NCI-H524 treated with DMSO at 0.1 percent for 48 hours (cell line): ENCODE measurements at places on chromosomes 6 and 20.

GRCh38 chr6:36095497-36096391 is 34.6 kb upstream of the MAPK13 start:
- DNase-seq, result no peak

GRCh38 chr6:169427856-169428255 is 174.2 kb upstream of the THBS2 start:
- DNase-seq, result no peak

GRCh38 chr6:137261761-137262160 is 42.6 kb upstream of the IFNGR1 start:
- no peak for DNase-seq

- DNase-seq, result no peak
These were observed 14.1 kb upstream of the EMILIN3 start for GRCh38 chr20:41380551-41381193.

DNA sequence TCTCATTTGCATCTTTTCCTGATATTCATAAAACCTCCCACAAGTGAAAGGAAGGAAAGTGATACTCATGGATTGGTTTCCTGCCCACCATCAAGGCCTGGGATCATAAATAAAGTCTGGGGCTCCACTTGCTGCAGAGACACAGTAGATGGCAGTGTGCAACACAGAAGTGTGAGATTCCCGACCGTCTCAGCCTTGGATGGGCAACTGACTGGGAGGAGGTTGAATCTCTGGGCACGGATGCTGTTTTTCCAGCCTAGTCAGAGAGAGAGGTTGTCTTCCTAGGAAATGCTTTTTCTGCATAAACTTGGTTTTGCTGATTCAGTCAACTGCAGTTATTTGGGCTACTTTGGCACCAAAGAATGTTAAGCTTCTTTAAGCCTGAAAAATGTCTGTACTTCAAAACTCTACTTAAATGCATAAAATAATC is 9.9 kb upstream of the RFPL4B start:
- peak; percentile 5 for DNase-seq

- no peak for DNase-seq
These were observed 4.2 kb downstream of the HACE1 start for GRCh38 chr6:104855507-104855906.

DNA sequence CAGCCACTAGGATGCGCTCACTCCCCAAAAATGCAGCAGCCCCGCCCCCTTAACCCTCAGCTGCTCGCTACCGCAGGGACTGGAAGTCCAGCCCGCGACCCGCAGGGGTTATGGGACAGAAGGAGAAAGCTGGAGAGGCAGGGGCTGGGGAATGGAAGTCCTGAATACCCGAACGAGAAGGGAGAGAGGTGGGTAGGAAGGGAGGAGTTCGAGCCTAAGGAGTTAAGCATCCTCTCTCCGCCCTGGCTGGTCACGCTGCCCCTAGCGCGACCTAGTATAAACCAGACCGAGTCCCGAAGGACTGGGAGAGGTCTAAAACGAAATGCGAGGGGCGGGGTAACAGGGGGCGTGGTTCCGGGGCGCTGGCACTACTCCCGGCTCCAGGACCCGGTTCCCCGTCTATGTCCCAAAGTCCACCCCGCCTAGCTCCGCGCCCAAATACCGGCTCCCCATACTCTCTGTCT is 448 bp upstream of the DDAH2 start:
- DNase-seq, result peak; percentile 35

DNA sequence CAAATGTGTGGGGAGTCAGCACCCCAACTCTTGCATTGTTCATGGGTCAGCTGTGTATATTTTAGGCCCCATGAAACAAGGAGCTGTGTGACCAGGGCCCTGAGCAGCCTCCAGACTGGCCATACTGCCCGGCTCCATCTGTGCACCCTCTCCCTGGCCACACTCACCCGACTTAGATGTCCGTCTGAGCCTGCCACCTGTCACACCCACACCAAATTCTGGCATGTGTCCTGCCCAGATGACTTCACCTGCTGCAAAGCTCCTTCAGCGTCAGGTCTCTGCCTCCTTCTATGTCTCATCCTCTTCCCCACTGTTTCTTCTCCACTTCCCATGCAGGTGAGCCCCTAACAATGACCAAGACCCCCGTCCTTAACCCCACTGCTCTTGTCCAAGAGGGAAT is 88.1 kb upstream of the THBS2 start:
- DNase-seq, result no peak

GRCh38 chr20:35492352-35492751 is 37.0 kb downstream of the CEP250 start:
- DNase-seq, result no peak

DNA sequence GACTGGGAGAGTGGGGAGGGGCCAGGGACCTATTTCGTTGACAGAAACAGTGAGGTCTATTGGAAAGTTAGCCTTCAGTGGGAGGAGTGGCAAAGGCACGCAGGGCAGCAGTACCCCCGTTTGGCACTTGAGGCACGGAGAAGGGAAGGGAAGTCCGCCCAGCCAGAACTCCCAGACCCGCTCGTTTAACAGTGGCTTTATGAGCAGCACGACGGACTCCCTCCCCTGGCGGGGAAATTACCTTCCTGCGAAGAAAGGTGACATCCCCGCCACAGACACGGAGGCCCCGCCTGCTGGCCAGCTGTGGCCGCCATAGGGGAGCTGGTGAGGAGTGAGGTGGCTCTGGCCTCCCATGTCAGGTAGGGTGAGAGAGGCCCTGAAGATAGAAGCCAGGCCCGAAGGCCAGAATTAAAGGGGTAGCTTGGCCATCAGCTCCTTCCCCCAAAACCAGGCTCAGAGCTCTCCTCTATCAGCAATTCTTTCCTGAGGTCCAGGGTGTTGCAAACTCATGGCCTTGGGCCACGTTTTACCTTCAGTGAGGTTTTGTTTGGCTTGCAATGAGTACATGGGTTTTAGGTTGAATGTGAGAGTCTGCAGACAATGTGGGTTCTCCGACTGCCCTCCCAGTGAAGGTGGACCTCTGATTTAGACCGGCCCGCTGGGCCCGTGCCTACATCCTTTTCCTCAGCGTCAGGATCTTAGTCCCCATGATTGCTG is 123.7 kb downstream of the MRPL14 start:
- no peak for DNase-seq

DNA sequence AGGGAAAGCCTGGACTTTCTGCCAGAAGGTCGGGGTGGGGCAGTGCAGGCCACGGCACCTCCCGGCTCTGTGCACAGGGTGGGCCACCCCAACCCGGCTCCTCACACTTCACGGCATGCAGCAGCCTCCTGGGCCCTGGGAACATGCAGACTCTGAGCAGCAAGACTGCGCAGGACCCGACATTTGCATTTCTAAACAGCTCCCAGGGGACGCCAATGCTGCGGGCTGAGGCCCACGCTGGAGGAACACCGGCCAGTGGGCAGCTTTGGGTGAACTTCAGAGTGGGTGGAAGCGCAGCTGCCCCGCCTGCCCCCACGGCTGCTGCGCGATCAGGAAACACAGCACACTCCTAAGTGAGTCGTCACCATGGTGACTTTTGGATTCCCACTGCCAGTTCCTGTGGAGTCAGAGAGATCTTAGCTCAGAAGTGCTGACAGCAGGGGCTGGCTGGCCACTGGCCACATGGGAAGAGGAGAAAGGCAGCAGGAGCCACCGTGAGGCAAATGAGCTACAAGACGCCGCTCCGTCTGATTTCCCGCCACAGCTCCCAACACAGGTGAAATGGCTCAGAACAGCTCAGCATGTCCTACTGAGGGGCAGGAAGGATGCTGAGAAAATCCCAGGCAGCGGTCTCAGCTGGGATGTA is 52.1 kb downstream of the RNASET2 start:
- peak; percentile 73 for DNase-seq

DNA sequence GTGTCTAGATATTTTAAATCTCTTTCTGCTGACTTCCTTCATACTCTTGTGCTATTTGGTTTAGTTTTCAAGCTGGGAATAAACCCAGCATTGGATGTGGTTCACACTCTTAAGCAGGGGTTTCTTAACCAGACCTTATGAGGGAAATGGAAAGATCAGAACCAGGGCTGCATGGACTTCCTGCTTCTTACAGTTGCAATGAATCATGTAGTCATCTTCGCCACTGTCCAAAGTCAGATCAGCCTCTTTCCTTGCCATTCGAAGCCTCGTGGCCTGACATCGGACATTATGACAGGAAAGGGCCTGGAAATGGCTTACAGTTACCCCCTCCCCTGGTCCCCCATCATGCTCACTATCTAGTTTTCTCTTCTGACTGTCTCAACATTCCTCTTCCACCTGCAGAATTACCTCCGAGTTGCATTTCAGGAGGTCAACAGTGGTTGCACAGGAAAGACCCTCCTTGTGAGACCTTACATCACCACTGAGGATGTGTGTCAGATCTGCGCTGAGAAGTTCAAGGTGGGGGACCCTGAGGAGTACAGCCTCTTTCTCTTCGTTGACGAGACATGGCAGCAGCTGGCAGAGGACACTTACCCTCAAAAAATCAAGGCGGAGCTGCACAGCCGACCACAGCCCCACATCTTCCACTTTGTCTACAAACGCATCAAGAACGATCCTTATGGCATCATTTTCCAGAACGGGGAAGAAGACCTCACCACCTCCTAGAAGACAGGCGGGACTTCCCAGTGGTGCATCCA is 16.8 kb upstream of the NAA20 start:
- DNase-seq, result no peak

GRCh38 chr6:138528956-138529355 is 29.7 kb upstream of the NHSL1 start:
- no peak for DNase-seq

GRCh38 chr20:43570496-43570895 is 11.7 kb downstream of the SGK2 start:
- DNase-seq, result no peak

GRCh38 chr6:31143148-31143547 is 4.3 kb upstream of the PSORS1C2 start:
- DNase-seq, result no peak

DNA sequence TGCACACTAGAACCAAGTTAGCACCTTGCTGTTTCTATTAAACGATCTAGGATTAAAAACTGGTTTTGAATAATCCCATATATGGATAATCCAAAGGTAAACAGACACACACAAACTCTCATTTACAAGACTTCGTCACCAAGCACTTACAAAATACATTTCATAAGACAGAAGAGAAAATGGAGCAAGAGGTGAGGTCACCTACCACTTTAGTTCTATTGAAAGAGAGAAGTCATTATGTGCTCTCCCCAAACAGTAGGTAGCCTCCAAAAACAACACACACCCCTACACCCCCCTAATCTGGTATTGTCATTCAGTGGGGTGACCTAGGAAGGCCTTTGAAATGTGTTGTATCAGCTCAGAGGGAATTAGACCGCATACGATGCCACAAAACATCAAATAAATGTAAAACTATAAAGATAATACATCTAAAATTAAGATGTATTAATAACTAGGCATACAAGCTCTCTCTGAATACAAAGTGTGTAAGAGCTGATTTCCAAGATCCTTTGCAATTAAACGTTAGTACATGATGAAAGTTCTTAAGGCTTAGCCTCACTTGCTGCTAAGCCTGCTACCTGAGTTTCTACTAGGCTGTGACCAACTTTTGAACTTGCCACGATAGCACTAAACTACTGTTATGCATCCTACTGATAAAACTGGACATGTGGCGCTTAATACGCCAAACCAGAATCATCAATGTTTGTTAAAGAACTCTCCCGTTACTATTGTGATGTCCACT is 1.6 kb downstream of the SRPK1 start:
- DNase-seq, result no peak

DNA sequence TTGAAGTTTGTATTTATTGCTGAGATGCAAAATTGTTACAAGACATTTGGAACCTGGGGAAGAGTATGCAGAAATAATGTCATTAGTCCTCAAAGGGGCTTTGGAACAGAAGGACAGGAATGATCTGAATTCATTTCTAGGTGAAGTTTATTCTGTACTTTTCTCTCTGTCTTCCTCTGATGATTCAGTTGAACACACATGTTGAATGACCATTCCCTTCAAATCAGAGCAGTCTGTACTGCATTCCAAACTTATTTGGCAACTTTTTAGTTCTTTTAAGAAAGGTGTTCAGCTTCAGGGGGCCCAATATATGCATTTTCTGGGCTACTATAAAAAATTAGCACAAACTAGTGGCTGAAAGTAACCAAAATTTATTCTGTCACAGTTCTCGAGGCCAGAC is 213.9 kb upstream of the LAMP5 start:
- no peak for DNase-seq

- no peak for DNase-seq
These were observed 196.1 kb downstream of the LRFN2 start for GRCh38 chr6:40391086-40391485.

- no peak for DNase-seq
These were observed 302.8 kb upstream of the RNF217 start for GRCh38 chr6:124659427-124659826.

DNA sequence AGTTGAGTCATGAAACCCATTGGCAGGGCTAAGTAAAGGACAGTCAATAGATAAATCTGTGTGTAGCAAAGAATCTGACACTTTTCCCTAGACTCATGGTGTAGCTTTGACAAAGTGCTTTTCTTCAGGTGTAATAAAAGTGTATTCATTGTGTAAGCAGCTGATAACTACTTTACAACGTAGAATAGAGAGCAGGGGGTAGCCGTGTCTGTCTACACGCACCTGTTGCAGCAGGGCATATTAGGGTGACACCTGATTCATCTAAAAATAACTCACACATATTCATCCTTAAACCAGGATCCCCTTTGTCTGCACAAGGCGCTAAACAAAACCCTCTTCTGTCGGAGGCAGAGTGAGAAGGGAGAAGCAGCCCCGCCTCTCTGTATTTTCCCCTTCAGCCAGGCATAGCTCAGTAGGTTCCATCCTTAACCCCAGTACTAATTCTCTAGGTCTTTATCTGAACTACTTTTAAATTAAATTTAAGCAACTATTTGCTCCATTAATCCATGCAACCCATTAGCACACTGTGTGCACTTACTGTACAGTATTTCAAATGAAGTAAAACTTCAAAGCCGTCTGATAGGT is 306.7 kb upstream of the SASH1 start:
- no peak for DNase-seq

DNA sequence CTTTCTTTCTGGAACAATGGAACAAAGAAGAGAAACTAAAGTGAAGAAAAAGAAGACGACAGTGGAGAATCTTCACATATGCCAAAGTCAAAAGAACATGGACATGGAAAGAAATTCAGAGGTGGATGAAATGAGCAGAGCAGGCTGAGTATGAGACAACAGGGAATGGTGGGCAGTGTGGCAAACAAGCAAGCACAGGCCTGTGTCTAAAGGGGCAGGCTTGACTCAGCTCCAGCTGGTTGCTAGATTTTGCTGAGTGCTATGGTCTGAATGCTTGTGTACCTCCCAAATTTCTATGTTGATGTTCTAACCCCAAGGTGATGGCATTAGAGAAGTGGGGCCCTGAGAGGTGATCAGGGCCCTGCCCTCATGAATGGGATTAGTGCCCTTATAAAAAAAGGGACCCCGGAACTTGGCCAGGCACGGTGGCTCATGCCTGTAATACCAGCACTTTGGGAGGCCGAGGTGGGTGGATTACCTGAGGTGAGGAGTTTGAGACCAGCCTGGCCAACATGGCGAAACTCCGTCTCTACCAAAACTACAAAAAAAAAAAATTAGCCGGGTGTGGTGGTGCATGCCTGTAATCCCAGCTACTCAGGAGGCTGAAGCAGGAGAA is 49.6 kb downstream of the ZMYND8 start:
- DNase-seq, result no peak

GRCh38 chr20:16699293-16699692 is 30.5 kb upstream of the SNRPB2 start:
- peak; percentile 5 for DNase-seq

GRCh38 chr6:43757966-43758616 is 11.9 kb upstream of the VEGFA start:
- DNase-seq, result no peak
